ENCODE measurements at places on chromosomes 1 and 21.
A peak's percentile ranks its signal among the peaks of the same experiment; 100 is the strongest.

GRCh38 chr21:36890086-36890485 is 76.4 kb downstream of the HLCS start:
- no peak for DNase-seq

GRCh38 chr1:241551759-241552638 is 19.8 kb downstream of the KMO start:
- DNase-seq: no peak

DNA sequence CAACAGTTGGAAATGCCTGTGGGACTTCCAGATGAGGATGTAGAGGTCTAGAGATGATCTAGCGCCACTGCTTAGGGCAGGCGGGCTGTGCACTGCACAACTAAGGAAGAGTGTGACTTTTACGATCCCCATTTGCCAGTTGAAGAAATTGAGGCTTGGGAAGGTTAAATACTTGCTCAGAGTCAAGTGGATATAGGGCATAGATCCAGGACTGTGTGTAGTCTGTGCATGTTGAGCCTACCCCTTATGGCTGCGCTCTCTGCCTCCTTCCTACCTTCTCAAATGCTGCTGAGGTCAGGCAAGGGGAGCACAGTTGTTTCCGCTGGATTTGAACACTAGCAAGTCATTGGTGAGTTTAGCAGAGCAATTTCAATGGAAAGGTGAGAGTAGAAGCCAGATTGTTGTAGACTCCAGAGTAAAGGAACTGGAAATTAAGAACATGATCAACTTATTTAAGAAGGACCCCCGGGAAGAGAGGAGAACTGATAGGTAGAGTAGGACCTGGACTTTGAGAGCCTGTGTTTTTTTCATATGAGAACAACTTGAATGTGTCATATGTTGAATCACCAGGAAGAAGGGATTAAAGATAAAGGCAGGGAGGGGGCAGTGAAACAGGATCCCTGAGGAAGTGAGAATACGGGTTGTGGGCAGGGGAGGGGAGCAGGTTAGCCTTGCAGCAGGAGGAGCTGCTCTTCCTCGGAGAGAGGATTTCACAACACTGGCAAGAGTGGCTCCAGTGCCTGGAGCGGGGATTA is 2.7 kb downstream of the CAPN2 start:
- peak; percentile 76 for DNase-seq

DNA sequence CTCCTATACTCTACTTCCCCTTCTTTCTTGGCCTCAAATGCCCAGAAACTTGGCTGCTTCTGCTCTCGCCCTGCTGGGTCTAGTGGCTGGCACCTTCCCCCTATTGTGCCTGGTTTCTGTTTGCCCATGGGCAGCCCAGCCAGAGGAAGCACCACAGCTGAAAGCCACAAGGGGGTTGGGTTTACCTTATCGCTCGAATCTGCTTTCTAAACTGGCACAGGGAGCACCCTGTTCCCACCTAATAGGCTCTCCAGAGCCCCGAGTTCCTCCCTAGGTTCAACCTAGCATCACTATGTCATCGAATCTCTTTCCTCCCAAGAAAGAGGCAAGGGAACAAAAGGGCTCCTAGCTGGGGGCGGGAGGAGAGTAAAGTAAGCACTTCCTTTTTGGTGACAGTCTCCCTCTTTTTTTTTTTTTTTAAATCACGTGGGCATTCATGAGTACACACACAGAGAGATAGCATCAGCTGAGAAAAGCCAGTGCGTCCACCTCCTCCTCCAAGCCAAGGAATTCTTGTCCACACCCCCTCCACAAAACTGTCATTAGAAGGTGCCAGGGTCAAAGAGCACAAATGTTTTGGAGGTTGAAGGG is 72.8 kb downstream of the PLEKHA6 start:
- DNase-seq: peak; percentile 9

- DNase-seq: no peak
These were observed 161.5 kb upstream of the ESRRG start for GRCh38 chr1:216884614-216885229.

GRCh38 chr1:241276391-241276790 is 80.6 kb downstream of the RGS7 start:
- DNase-seq: no peak

DNA sequence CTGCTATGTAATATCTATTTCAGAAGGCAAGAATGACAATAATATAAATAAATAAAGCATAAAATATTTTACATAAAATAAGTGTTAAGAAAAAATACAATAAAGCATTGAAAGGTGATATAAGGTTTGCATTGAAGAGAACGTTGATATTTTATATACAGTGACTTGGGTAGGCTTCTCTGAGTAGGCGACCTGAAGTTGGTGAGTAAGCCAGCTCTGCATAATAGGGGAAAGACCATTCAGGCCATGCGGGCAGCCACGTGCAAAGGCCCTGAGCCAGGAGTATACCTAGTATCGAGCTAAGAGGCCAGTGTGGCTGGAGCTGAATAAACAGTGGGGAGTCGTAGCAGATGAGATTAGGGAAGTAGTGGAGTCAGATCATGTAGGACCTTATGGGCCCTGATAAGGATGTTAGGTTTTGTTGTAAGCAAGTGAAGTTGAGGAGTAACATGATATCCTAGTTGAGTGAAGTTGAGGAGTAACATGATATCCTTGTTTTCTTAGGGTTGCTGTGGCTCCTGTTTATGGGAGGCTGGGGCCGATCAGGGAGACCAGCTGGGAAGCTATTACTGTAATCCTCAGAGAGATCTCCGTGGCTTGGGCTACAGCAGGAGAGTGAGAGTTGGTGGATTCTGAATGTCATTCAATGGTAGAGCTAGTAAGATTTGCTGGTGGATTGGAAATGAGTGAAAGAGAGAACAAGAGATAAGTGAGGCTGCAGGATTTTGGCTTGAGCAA is 22.0 kb downstream of the KCNK1 start:
- DNase-seq: no peak

DNA sequence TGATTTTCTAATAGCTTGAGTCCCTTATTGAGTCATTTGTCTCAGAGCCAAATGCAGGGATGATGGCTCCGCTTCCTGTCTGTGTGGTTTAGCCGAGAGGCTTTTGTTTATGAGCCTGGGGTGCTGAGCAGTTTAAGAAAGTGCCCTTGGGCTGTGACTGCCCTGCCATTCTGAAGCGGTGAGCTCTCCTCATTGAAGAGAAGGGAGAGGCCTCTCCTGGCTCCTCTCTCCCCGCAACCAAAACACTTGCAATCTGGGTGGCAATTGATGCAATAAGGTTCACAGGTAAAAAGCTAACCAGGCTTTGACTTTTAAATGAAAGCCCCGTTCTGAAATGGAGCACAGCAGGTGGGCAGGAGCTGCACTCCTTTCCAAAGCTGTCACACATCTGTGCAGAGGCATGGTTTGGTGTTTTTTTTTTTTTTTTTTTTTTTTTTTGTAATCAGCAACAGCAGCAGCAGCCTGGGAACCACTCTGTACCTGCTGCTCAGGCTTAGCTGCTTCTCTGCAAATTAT is 403.7 kb downstream of the SIPA1L2 start:
- peak; percentile 40 for DNase-seq

GRCh38 chr1:218330043-218330623 is 15.0 kb upstream of the TGFB2 start:
- peak; percentile 45 for DNase-seq

GRCh38 chr1:31577515-31578192 is 1.3 kb downstream of the TINAGL1 start:
- no peak for DNase-seq

GRCh38 chr1:117810553-117810952 is 118.9 kb downstream of the GDAP2 start:
- no peak for DNase-seq

DNA sequence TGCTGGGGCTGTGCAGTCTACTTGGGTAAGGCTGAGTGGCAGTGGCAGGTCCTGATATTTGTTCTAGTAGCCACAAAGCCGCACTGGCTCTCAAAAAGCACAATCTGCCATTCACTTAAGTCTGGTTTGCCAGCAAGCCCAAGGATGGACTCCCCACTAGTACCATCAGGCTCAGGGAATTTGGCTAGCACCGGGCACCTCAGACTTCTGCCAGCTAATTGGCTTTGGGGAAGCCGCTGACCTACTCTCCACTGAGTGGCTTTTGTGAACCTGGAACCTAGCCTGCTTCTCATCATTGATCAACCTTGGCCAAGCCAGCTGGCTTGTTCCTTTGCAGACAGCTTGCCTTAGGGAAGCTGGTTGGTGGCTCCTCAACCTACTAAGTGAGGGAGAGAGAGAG is 83.1 kb downstream of the ESRRG start:
- no peak for DNase-seq

GRCh38 chr21:44942566-44942965 is 2.7 kb downstream of the SLX9 start:
- no peak for DNase-seq

- DNase-seq: no peak
These were observed 123.6 kb downstream of the GABPA start for GRCh38 chr21:25858325-25858724.

DNA sequence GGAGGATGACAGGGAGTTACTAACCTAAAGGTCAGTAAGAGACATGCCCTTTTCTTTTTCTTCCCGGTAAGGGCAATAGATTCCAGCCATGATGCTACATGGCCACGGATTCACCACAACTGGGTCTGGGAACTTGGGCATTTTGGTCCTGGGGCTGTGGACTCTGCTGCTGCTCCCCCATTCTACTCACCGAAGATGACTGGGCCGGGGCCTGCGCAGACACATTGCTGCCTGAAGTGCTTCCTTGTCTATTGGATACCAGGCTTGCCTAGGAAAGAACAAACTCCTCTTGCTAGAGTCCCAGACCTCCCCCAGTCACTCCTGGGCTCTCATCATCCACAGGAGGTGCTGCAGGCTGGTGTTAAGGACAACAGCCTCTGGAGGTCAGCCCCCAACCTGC is 49.9 kb upstream of the A3GALT2 start:
- no peak for DNase-seq

DNA sequence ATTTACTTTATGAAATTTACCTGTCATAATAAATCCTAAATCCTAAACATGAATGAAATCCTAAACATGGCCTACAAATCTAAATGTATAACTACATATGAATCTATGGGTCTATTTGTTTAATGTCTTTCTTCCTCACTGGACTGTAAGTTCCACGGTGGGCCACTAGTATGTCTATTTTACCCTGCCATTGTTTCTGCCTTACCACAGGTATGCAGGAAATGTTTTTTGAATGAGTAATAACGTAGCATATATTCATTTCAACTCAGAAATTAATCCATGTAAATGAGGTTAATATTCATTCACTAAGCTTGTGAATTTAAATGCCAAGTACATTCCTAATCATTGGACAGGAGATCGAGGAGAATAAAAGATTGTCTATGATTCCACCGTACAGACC is 35.3 kb downstream of the B3GALNT2 start:
- peak; percentile 11 for DNase-seq

GRCh38 chr1:46607345-46608130 is 3.5 kb upstream of the MKNK1 start:
- no peak for DNase-seq

DNA sequence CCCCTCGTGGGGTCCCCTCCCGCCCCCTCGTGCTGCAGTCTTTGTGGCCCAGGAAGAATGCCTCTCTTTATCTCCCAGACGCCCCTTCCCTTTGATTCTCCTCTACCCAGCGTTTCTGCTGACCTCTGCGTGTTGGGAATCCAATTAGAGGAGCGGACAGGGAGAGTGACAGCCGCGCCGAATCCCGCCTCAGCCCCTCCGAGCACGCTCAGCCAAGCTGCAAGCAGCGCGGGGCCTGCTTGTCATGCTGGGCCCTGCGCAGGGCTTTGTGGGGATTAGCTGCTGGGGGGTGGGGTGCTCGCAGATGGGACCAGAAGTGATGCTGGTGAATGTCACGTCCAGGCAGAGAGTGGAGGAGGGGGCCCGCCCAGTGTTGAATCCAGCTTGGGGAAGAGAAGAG is 91.1 kb downstream of the EPHB2 start:
- DNase-seq: no peak

DNA sequence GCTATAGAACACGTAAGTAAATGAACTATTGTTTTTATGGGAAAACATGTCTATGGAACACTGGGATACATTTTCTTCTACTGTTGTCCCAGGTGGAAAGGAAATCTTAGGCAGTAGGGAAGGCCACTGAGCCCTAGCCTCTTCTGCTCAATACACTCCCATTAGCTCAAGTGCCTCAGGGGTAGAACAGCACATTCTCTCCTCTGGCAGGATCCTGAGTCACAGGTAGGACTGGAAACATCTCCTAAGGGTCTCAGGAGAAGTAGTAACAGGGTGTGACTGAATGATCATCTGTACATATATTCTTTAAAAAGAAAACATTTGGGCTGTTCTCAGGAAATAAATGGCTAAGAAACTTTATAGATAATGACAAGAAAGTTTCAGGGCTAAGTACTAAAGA is 175.6 kb upstream of the ESRRG start:
- no peak for DNase-seq

- no peak for DNase-seq
These were observed 7.6 kb downstream of the SLC19A2 start for GRCh38 chr1:169478094-169478672.

- no peak for DNase-seq
These were observed 96.0 kb upstream of the SMYD2 start for GRCh38 chr1:214184992-214185391.

GRCh38 chr1:98733782-98734112 is 72.2 kb downstream of the SNX7 start:
- DNase-seq: no peak

DNA sequence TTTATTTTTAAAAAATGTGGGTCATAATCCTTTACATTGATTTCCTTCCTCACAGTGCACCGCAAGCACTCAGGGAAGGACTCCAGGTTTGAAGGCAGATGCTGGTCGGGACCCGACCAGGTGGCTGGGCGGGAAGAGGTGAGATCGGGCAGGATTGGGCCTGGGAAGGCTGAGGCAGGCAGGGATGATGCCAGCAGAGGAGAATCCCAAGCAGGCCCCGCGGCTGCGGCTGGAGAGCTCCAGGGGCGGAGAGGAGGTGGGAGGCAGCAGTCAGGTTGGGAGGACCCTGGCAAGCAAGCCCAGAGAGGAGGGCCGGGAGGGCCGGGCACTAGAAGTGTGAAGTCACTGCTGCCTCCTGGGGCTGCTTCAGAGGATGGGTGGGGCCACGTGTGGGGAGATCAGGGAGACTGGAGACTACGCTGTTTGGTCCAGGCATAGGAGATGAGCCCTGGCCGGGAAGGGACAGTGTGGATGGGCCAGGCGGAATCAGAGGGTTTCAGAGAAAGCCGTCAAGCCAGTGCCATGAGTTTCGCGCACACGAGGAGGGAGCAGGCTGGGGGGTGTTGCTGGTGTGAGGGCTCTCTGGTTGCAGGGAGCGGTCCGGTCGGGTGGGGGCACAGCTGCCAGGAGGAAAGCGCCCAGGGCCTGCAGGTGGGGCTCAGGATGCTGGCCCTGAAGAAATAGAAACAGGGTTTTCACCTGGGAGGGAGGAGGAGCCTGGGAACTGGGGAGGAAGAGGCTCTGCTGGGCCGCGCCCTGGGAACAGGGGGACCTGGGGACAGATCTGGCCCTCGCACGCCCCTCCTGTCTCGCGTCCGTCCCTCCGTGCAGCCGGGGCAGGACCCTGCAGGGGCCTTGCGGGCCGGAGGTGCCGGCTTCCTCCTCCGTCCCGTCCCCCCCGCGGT is 888 bp upstream of the COL18A1 start:
- DNase-seq: no peak

GRCh38 chr1:217525773-217526490 is 105.0 kb downstream of the GPATCH2 start:
- no peak for DNase-seq

- DNase-seq: no peak
These were observed 7.9 kb downstream of the AKT3 start for GRCh38 chr1:243842161-243842560.

All from LoVo (cell line).